ENCODE measurements at places on chromosomes 2 and 18.

DNA sequence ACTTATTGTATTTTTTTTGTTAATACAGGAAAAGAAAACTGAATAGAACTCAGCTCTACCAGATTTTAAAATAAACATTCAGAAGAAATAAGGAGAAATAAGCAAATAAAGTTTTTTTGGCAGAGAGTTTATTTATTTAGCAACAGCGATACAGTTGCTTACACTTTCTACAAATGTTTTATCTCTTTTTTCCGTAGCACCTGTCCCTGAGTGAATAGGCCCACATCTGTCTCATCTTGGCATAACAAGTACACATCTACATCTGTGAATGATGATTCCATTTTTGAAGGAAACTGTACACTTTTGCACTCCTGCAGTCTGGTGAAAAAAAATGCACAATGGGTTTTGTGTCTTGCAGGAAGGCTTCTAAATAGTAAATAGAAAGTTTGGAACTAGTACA, 783.6 kb upstream of the ZEB2 start:
- DNase-seq: no peak

DNA sequence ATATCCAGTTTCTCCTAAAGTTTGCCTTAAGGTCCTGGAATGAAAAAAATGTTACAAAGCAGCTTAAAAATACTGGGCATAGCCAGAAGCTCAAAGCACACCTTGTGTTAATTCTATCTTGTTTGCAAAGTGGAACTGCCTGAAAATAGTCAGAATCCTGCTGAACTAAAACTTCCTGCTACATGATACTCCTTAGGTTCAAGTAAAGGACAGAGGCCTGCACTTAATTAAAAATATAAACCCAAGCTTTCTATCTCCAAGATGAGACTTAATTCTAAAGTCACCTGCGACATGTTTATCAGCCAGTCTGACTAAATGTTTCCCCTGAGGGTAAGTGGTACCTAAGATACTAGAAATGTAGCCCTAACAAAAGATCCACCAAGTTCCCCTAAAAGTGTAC, 103.4 kb downstream of the CHST9 start:
- DNase-seq: no peak

DNA sequence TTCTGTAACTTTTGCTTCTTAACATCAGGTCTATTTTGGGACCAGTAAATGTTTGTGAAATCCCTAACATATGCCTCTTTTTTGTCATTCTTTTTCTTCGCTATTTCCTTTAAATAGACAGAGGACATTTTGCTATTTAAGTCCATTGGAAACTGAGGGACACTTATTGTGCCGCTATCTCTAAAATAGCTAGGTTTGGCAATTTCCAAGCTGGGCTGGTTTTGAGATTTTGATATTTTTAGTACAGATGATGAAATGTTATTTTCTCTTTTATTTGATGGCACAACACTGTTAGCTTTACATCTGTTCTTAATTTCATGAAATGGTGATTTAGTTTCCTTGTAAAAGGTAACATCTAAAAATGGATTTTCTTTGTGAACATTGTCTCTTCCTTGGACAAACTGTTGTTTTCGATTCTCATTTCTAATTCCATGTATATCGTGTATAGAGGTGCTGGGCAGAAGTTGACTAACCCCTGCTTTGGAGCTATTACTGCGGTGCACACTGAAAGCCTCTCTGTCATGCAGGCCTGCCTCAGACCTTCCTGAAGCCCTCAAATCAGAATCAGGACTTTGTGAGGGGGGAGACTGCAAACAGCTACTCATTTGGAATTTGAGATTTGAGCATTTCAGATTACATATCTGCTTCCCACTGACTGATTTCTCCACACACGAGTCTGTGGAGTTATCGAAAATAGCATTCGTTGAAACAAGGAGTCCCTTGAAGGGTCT, 594 bp downstream of the RAD51AP2 start:
- DNase-seq: no peak

- DNase-seq: no peak
Observed at GRCh38 chr2:55408098-55408882, 11.4 kb downstream of the CCDC88A start.

DNA sequence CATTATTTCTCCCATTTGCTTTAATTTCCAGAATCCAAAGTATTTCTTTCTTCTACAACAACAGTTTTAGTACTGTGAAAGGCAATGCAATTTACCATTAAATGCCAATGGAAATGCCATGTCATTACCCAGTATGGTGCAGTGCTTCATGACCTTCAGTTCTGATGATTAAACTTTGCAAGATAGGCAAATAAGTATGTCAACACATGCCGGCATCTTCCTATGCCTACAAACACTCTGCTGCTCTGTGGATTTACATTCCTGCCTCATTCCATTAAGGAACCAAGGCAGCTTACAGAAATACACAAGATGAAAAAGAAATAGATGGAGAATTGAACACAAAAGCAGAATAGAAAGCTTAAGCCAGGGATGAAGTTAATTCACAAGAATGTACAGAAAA, 52.7 kb upstream of the PROKR1 start:
- DNase-seq: no peak

- no peak for DNase-seq
Observed at GRCh38 chr2:216680951-216681629, 14.3 kb downstream of the IGFBP5 start.
